LNCaP clone FGC (cell line): ENCODE measurements at places on chromosomes 5 and 9.

GRCh38 chr5:170135796-170136490 lies 30.2 kb downstream of the FOXI1 start:
- no peak for DNase-seq

- peak; percentile 30 for DNase-seq
Measured at GRCh38 chr5:96601715-96602244, 60.4 kb upstream of the CAST start.

DNA sequence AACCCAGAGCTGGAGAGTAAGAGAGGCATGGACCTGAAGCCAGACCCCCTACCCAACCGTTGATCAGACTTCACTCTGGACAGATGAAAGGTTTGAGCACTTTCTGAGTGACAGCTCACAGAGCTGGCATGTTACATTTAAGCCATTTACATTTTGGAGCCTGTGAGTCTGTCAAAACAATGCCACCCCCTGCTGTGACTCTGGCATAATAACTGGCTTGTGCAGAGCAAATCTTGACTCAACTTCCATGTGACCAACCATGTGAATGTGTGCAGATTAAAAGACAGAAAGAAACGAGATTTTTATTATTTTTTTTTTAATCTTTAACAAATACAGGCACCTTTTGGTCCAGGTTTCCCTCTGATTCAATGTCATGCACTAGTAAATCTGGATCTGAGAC lies 48.5 kb downstream of the MFAP3 start:
- DNase-seq = peak; percentile 67

- no peak for DNase-seq
Measured at GRCh38 chr5:85951707-85952210, 666.0 kb upstream of the COX7C start.

DNA sequence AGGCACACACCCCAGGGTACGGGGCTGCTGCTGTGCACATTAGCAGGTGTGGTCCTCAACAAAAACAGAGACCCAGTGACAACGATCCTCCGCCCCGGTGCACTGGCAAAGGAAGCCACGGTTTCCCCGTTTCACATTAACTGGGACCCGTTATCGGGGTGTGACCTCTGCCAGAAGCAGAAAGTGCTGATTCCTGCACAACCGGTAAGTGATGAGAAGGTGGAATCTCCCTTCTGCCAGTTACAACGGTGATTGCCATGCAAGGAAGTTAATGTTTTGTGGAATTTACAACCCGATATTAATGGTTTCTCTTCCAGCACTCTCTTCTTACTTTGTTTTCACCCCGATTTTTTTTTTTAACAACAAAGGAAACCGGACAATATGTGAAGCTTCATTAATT lies 294.9 kb upstream of the IRX1 start:
- DNase-seq = no peak

GRCh38 chr9:87959916-87960581 lies 14.3 kb downstream of the CDK20 start:
- no peak for DNase-seq

GRCh38 chr9:37974506-37975173 lies 70.7 kb upstream of the SLC25A51 start:
- DNase-seq = no peak

DNA sequence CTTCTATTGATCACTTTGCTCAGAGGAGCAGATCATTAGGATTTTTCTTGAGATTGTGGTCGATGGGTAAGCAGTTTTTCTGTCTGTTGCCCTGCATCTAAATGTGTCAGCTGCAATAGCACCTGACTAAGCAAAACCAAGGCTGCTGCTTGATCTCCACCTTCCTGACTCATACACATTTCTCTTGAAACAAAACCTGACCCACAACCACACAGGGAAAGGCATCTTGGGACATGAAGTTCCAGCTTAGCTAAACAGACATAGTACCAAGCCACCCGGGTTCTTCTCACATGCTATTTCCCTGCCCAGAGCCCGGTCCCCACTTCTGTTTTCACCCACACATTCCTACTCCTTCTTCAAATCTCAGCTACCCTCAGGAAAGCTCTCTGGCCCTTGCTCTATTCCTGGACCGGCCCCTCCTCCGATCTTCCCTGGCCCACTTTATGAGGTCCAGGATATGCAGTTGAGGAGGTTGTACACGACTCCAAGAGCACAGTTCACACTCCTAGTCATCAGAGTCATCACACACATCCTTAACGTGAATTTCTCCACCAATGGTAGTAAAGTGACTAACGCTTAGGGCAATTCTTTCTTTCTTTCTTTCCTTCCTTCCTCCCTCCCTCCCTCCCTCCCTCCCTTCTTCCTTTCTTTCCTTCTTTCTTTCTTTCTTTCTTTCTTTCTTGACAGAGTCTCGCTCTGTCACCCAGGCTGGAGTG lies 16.0 kb upstream of the ZBTB43 start:
- no peak for DNase-seq

DNA sequence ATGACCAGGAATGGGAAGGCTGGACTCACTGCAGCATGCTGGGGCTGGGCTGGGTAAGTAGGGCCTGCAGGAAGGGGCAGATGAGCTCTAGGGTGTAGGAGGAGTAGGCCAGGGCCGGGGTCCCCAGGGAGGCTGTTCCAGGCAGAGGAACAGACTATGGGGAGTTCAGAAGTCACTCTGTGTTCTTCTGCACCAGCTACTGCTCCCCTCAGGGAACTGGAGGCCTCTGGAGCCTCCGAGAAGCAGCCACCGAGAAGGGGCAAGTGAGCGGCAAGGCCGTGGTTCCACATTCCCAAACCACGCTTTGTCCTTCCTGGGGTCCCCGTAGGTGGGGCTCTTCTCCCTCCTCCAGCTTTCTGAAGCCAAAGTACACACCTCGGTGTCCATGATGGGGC lies 8.4 kb upstream of the SLC2A6 start:
- no peak for DNase-seq

DNA sequence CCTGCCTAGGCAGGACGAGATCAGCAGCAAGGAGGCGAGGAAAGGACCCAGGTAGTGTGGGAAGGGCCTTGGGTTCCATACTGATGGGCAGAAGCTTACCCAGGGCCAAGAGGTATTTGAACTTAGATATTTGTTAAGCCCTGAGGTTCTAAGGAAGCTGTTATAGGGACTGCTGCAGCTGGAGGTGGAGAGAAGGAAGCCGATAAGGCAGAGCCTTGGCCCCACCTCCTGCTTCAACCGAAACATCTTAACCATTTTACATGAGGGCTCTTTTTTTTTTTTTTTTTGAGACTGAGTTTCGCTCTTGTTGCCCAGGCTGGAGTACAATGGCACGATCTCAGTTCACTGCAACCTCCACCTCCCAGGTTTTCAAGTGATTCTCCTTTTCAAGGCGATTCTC lies 8.6 kb upstream of the AQP3 start:
- DNase-seq = no peak

- DNase-seq = no peak
Measured at GRCh38 chr5:179607160-179607931, 16.1 kb downstream of the HNRNPH1 start.

DNA sequence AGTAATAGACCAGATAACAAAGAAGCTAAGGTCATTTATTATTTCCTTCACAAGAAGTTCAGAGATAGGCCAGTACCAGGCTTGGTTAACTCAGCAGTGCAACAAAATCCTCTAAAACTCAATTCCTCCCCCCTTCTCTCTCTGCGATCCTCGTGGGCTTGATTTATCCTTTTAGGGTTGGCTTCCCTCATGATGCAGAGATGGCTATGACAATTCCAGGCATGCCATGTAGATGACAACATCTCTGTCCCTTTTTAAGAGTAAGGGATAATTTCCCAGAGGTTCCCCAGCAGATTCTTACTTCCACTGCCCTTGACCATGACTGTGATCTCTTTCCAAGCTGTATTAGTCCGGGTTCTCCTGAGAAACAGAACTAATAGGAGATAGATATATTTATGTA lies 28.7 kb upstream of the DAP start:
- no peak for DNase-seq

GRCh38 chr5:55276771-55277170 lies 30.7 kb downstream of the DHX29 start:
- no peak for DNase-seq

DNA sequence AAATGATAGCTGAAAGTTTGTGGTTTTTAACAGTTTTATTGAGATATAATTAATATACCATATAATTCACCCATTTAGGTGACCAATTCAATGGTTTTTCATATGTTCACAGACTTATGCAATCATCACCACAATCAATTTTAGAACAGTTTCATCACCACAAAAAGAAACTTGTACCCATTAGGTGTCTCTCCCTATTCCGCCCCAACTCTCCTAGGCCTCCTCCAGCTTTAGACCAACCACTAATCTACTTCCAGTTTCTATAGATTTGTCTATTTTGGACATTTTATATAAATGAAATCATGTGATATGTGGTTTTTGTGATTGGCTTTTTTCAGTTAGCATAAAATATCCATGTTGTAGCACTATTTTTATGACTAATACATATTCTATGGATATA lies 38.6 kb downstream of the YTHDC2 start:
- DNase-seq = no peak

- no peak for DNase-seq
Measured at GRCh38 chr5:20572614-20573013, 584.6 kb upstream of the CDH18 start.

GRCh38 chr5:155905364-155905763 lies 421.6 kb upstream of the SGCD start:
- DNase-seq = no peak

- no peak for DNase-seq
Measured at GRCh38 chr5:113296676-113297075, 138.1 kb downstream of the TSSK1B start.

- no peak for DNase-seq
Measured at GRCh38 chr9:132129535-132129934, 32.3 kb upstream of the NTNG2 start.

DNA sequence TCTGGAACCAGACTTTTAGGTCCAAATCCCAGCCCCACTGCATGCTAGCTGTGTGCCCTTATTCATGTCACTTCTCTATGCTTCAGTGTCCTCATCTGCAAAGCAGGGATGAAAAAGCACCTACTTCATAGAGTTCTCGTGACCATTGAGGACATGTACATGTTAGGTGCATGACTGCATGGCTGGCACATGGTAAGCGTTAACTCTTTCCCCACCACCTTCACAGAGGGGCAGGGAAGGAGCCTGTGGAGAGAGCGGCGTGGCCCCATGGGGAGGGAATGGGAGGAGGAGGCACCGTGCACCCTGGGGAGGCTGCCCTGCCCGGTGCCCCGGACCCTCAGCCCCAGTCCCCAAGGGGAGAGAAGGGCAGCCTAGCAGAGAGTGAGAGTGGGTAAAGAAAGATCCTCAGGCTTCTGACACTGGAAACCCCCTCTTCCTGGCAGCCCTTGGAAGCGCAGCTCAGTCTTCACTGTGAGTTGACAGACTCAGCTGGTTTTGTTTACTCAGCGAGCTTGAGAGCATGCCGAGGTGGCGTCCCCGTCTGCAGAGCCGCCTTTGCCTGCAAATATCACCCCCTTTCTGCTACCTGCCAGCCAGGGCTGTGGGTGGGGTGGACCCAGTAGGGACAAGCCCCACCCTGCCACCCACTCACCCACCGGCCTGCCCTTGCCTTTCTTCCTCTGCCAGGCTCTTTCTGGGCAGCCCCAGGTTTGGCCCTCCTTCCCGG lies 10.6 kb upstream of the ANGPTL2 start:
- no peak for DNase-seq

DNA sequence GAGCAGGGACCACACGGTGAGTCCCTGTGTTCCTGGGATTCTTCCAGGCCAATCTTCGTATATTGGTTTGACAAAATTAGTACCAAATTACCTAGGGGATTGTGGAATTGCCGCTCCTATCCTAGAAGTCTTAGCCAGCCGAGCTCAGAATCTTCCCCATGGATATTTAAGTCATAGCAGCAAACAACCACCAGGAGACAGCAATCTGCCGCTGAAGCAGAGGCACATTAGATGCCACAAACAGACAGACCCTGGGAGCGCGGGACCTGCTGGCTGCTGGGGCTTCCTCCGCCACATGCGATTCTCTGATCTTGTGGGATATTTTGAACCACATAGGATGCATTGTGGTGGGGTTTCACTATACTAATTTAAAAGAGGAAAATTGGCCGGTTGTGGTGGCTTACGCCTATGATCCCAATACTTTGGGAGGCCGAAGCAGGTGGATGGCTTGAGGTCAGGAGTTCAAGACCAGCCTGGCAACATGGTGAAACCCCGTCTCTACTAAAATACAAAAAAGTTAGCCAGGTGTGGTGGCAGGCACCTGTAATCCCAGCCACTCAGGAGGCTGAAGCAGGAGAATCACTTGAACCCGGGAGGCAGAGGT lies 31.7 kb upstream of the ZBTB43 start:
- DNase-seq = no peak

DNA sequence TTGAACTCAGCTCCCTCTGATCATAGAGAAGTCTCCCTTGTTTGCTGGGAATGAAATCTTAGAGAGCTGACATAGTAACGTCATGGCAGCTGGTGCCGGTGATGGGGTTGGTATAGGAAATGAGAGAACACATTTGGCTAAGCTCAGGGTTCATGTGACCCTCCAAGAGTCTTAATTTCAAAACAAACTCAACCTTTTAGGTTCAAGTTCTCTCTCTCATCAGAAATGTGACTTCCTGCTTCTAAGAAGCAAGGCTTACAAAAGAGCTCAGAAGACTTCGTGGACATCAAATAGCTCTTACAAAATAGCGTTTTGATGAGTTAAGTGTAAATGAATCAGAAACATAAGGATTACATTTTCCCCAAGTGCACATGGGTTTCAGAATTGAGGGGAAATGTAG lies 97.3 kb downstream of the PAPPA start:
- DNase-seq = no peak

- DNase-seq = no peak
Measured at GRCh38 chr5:180100621-180101450, 29.3 kb upstream of the RNF130 start.

DNA sequence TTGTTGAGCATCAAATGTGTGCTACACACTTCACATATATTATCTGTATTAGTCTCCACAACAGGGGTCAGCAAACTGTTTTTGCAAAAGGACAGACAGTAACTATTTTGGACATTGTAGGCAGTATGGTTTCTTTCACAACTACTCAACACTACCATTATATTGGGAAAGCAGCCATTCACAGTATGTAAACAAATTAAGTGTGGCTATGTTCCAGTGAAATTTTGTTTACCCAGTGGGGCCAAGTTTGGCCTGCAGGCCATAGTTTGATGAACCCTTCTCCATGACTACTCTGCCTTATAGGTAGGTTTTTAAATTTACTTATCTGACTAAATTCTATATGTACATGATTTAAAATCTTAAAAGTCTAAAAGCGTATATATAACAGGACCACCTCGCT lies 13.0 kb upstream of the FAM151B start:
- peak; percentile 81 for DNase-seq
